ENCODE measurements at places on chromosomes 16 and 17.
A peak's percentile ranks its signal among the peaks of the same experiment; 100 is the strongest.

DNA sequence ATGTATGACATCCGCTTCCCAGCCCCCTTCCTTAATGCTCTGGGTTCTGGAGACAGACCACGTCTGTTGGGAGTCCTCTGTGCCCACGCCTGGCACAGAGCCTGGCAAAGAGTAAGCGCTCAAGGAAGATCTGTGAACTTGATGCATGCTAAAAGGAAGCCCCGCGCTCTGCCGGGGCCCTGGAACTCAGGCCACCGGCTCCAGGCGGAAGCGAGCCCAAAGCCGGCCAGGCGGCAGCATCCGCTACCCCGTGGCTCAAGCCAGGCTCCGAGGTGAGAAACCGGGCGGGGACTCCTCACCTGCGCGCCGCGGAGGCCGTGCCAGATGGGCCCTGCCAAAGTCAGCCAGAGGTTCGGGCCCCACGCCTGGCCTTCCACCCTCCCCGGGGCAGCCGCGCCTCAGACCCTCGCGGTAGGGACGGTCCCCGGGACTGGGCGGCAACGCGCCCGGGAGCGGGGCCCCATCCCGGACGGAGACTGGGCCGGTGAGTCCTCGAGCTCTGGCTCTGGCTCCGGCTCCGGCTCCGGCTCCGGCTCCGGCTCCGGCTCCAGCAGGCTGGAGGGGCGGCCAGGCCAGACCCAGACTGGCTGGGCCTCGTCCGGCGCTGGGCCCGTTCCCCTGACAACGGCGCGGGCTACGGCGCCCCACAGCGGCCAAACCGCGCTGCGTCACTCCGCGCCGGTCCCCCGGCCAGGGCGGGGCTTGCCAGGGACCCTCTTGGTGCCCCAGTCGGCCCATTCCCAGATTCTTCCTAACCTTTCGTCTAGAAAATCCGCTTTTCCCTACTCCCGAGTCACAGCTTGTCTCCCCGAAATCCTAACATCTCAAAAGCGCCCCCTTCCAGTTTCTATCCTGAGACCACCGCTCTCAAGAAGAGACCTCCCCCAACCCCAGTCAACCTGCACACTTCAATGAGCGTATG lies at the start of gene ZDHHC1:
Gene ZDHHC1 (minus strand): TSS at position 606 of the 922 bp plus-strand sequence. CDS start 8,702 bp downstream, outside the sequence.
- DNase-seq = peak; percentile 66

DNA sequence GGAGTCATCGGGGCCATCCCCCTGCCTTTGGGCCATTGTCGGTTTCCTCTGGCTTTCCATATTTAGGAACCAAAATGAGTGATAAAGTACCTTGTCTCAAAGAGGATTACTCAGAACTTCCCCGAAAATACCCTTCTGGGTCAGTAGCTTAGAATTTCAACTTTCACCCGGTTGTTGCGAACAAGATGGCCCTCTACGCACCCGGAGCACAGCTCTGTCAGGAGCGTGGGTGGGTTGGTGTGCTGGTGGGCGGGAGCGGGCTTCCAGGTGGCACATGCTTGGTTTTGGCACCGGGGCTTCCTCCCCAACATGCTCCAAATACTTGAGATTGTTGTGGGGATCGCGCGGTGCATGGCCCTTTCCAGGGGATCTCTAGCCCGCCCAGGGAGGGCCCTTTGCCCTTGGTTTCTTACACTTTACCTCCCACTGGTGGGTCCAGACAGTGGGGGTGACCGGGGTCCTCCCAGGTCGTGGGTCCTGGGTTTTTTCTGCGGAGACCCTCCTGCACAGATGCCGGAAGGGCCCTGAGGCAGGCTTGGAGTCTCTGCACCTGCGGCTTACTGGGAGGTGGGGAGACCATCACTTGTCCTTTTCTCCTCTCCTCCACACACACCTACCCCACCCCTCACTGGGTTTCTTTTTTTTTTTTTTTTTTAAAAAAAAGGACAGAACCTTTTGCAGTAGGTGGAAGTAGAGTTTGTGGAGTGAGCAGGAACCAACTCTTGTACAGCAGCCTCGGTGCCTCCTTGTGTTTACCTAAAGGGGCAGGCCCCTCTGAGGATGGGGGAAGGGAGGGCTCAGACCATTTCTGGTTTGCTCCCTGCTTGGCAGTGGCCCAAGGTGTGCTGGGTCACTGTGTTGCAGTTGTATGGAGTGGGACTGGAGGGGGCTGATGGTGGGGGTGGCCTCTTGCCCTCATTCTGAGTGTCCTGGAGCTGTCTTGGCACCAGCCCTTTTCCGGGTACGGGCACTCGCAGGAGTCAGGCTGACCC lies 142.1 kb downstream of the SEC14L1 start:
- DNase-seq = no peak

DNA sequence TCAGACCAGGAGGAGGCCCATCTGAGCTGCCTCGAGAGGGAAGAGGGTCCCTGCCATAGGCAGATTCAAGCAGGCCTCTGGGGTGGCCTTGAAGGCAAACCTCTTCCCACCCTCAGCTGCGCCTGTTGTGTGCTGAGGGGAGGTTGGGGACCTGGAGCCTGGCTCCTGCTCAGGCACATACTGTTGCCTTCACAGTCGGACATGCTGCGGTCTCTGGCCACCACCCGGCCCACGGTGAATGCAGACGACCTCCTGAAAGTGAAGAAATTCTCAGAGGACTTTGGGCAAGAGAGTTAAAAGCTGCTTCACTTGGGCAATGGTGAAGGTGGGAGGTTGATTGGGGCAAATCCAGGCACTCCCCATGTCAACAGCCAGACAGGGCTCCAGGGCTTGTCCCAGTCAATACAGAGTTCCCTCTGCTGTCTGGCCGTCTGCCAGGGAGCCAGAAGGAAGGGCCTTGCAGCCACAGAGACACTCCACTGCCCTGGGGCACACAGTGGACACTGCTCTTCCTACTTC lies 6.3 kb downstream of the PDF start:
- DNase-seq = peak; percentile 25

GRCh38 chr17:28280826-28281225 lies 38.2 kb upstream of the TMEM97 start:
- no peak for DNase-seq

- DNase-seq = no peak
Measured at GRCh38 chr17:29933379-29933778, 3.4 kb upstream of the SSH2 start.

GRCh38 chr16:3661922-3662321 lies 7.4 kb downstream of the DNASE1 start:
- no peak for DNase-seq

DNA sequence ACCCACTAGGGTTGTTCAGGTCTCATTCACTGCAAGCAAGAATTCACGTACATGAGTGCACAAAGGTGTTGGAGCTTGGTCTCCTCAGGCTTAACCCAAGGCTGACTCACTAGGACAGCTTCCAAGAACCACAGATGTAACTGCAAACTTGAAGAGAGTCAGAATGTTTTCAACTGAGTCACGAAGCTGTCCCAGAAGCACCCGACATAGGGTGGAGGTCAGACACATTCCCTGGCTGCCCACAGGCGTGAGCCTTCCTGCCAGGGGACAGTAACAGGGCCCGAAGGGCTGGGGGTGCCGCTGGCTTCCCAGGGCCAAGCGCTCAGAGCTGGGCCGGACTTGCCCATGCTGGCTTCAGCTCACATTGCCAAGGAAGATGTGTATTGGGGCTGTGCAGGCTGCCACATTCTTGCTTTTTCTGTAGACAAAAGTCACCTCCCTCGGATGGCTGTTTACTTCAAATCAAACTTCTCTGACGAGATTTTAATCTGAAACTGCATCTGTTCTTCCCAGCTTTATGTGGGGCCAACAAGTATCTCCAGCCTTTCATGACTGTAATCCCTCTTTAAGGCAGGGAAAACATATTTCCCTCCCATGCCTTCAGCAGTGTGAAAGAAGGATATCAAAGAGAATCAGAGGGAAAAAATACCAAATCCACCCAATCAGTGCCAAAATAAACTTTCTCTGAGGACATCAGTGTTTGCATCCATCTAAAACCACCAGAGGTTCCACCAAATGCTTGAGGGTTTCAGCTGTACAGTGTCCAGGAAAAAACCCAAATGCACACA lies 14.3 kb downstream of the CMTM3 start:
- no peak for DNase-seq

DNA sequence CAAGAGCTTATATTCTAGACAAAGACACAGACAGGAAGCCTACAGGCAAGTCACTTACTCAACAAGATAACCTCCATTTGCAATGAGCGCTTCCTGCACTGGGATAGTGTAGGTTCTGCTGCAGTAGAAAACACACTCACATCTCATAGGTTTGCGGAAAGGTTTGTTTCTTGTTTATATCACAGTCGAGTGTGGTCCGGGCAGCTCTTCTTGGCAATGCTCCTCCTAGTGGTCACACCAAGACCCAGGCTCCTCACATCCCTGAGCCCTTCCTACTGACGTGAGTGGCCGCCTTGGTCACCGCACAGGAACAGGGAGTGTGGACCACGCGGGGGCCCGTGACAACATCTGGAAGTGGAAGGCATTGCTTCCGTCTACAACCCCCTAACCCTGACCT lies 48.0 kb upstream of the RBFOX3 start:
- peak; percentile 46 for DNase-seq

DNA sequence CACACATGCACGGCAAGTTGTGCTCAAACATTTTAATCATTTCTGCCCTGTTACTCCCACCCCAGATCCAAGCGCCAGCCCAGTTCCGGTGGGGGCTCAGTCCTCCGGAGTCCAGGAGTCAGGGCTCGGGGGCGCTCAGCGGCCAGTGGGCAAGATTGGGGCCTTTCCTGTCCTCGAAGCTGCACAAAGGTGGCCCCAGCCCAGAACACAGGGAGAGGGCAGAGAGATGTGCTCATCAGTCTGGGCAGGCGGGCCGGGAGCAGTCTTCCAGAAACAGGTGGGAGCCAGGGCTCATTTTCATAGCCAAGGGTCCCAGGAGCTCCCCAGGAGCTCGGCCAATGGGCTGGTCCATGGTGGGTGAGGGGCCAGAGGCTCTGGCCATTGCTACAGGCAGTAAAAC lies 4.1 kb downstream of the PRSS8 start:
- DNase-seq = no peak

- DNase-seq = peak; percentile 93
Measured at GRCh38 chr16:17224879-17225281, 245.9 kb downstream of the XYLT1 start.

GRCh38 chr16:88387941-88388627 lies 5.3 kb downstream of the ZNF469 start:
- DNase-seq = no peak

Measured in hematopoietic multipotent progenitor cell treated with erythropoietin and hydrocortisone succinate and interleukin-3 and kit ligand, for 4 days (in vitro differentiated cells).